ENCODE measurements at places on chromosomes 6 and 20.

DNA sequence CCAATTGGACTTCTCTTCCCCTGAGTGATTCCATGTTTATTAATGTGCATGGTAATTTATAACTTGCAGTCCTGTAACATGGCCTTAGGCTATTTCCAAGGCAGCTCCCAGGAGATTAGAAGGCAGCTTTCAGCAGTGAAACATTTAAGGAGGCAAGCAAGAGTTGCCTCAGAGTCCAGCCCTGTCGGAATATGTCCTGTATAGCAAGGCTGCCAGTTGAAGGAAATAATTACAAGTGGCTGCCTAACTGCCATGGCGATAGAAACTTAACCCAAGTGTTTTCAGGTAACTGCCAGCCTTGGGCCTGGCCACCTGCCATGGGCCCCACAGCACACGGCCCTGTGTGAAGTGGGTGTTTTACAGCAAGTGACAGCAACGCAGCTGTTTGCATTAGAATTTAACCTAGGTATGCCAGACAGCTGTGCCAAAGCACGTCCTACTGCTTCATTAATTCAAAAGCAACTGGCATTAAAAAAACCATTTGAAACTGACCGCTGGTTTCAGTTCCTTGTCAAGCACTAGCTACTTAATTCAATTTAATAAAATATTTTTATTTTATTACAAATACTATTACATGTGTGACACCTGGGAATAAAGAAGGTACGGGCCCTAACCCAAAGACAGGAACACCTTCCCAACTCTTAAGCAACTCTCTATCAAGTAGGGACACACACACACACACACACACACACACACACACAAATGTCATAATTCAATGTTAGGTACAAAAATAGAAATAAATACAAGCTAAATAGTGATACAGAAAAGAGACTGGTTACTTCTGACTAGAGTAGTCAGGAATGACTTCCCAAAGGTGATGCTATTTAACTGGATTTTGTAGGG, 151.8 kb upstream of the HEY2 start:
- DNase-seq: no peak

DNA sequence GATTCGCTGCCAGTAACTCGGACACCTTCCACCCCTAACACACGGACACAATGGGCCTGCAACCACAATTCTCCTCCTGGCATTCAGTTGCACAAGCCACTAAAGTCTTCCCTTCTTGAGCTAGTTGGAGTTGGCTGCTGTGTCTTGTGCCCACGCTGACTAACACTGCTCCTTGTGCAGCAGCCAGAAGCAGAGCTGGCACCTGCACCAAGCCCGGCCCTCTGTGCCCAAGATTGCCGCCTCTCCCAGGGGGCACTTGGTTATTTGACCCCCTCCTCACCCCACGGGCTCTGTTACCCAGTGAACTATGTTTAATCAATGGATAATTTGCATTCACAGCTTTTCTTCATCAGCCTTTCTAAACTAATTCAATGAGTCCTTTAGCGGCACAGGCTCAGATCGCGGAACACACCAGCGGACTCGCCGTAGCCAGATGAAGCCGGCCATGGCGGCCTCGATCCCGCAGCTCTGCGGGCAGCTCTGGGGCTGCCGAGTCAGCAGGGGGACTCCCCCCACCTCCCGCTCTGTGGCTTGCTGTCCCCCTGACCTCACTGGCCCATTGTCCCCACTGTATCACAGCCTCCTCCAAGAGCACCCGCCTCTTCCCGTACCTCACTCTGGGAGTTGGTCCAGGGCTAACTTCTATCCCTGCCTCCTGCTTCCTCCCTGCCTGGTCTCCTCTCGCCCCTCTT, 94.8 kb upstream of the AFDN start:
- DNase-seq: no peak

- no peak for DNase-seq
Measured at GRCh38 chr6:152167641-152168603, 360.4 kb downstream of the ESR1 start.

- DNase-seq: no peak
Measured at GRCh38 chr20:11098888-11099287, 425.1 kb upstream of the JAG1 start.

Measured in endothelial cell (in vitro differentiated cells).